Suppressor macrophage (primary cell): ENCODE measurements at places on chromosomes 12 and 14.
A peak's percentile ranks its signal among the peaks of the same experiment; 100 is the strongest.

- DNase-seq, result no peak
Observed at GRCh38 chr14:80624581-80624980, 317.0 kb downstream of the CEP128 start.

DNA sequence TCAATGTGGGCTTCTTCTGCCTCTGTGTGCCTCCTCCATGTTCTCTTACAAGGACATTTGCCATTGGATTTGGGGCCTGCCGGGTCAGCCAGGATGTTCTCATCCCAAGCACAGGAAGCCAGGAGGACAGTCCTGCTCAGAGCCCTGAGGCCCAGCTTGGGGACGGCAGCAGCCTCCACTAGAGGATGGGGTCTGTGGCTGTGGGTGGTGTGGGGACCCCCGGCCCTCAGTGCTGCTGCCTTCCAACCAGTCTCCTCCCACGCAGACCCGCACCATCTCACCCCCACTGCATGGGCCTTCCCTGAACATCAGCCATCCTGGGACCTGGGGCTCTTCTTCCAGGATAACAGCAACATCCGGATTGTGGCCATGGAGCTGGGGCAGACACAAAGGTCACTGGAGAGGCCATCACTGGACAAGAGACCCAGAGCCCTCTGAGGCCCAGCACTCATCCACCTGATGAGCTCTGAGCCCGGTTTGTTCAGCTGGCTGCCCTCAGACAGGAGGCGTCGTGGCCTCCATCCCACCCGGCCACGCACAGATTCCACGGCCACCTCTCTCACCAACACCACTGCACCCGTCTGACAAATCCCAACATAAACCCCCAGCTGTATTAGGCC lies 56.5 kb upstream of the C14orf180 start:
- DNase-seq, result no peak

DNA sequence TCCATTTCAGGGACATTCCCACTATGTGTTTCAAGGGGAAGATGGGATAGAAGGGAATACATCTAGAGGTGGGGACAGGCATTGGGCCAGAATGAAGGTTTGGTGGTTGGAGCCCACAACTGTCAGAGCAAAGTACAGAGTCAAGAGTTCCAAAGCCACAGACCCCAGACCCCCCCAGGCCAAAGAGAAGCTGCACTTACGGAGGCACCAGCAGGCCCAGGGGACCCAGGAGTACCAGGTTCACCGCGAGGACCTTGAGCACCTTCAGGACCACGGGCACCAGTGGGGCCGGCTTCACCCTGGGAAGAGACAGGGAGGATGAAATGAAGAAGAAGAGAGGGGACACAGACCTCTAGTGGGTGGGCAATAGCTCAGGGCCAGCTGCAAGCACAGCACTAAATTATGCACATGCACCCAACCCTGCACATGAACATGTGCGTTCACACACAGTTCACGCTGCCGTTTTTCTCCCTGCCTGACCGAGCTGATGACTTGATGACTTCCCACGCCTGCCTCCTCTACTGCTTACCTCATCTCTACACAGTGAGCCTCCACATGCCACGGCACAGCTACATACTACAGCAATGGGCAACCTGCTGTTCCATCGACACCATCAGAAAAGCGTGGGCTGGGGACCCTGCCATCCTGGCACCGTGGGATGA lies 16.7 kb downstream of the COL2A1 start:
- DNase-seq, result no peak

GRCh38 chr12:125674554-125675338 lies 609.5 kb downstream of the AACS start:
- no peak for DNase-seq

GRCh38 chr14:57749267-57749666 lies 116.6 kb downstream of the SLC35F4 start:
- DNase-seq, result no peak

- no peak for DNase-seq
Observed at GRCh38 chr12:68641138-68641537, 30.4 kb downstream of the RAP1B start.

- peak; percentile 82 for DNase-seq
Observed at GRCh38 chr14:49768301-49769121, 558 bp downstream of the KLHDC2 start.

DNA sequence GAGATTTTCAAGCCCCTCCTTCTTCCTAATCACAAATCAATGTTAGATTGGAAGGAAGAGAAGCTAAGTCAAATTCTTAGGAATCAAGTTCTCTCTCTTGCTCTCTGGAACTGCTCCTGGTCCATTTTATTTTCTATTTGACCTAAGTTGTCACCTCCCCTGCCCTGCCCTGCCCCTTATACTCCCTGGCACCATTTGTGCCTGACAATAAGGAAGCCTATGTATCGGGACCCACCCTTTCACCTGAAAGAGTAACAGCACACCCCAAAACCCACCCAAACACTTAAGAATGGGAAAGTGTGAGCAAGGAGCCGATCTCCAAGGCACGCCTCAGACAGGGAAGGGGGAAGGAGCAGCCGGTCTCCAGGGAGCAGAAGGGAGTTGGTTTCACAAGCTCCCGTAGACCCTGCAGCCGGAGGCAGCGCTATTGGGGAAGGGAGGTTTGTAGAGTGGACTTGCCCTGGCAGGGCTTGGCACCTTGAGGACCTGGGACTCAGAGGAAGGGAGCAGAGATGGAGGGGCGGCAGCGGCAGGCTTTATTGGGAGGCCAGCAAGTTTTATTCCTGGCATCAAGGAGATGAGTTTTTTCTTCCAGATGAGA lies 1.6 kb downstream of the LRRC74A start:
- DNase-seq, result no peak

- DNase-seq, result no peak
Observed at GRCh38 chr12:98519257-98519907, 4.0 kb downstream of the TMPO start.

- DNase-seq, result no peak
Observed at GRCh38 chr12:118959348-118959747, 22.0 kb upstream of the SRRM4 start.

- DNase-seq, result no peak
Observed at GRCh38 chr14:62017651-62018230, 255.5 kb downstream of the SNAPC1 start.

DNA sequence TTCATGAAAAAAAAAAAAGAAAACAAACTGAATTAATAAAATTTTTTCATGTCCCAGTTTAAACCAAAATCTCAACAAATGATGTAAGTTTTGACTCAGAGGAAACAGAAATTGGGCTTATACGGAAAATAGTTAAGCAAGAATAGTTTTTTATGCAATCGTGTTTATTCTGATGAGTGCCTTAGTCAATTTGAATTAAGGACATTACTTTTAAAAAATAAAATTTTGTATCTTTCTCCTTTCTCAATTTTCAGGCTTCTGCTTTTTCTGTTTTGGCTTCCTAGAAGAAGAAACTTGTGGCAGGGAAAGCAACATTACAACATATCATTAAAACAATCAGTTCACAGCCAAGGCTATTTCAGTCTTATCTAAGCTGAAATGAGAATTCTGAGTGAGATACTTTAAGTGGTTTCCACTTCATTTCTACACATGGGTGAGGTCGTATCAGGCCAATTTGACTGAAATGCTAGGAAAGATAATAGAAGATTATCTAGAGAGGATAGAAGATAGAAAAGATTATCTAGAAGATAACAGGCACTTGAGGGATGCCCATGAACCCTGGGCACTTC lies 52.4 kb downstream of the BCL2L14 start:
- no peak for DNase-seq

DNA sequence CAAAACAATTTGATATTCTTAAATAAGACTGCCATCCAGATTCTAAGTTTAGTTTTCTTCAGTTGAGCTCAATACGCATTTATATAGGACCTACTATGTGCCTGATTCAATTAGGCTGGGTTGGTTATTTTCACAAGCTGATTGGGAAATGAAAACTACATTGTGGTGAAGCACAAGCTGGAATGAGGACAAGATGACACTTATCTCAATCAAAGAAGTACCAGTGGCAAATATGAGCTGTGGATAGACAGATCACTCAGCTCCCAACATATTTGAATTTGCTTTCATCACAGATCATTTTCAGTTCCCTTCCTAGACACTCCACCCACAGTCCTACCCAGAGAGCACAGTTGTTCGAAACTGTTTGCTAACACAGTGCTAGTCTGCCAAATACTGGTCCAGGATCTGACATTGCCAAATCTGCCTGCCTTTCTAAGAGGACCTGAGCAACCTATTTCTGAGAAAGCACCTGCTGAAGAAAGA lies 74.7 kb downstream of the LLPH start:
- DNase-seq, result peak; percentile 61

DNA sequence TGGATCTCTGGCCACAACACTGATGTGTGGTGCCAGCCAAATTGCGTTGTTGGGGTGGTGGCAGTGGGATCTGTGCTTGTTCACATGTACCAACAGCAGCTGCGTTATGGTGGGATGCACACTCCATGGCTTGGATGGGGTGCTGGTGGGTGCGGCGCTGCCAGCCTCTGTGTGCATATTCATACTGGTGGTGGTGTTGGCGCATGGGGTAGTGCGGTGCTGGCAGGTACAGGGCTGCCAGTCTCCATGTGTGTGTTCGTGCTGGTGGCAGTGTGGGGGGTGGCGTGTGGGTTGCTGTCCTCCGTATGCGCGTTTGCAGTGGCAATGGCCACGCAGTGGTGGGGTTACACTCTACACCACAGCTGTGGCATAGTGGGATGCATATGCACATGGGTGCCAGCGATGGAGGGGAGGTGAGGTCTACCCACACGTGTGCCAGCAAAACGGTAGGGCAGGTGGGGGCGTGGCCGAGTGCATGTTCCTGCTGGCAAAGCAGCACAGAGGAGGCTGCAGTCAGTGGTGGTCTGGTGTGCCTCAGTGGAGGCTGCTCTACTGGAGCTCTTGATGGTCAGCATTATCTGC lies 26.5 kb downstream of the RAD51B start:
- DNase-seq, result no peak

GRCh38 chr14:65277580-65278270 lies 134.8 kb upstream of the FUT8 start:
- no peak for DNase-seq

- peak; percentile 31 for DNase-seq
Observed at GRCh38 chr12:54229624-54230212, 40.9 kb upstream of the SMUG1 start.

DNA sequence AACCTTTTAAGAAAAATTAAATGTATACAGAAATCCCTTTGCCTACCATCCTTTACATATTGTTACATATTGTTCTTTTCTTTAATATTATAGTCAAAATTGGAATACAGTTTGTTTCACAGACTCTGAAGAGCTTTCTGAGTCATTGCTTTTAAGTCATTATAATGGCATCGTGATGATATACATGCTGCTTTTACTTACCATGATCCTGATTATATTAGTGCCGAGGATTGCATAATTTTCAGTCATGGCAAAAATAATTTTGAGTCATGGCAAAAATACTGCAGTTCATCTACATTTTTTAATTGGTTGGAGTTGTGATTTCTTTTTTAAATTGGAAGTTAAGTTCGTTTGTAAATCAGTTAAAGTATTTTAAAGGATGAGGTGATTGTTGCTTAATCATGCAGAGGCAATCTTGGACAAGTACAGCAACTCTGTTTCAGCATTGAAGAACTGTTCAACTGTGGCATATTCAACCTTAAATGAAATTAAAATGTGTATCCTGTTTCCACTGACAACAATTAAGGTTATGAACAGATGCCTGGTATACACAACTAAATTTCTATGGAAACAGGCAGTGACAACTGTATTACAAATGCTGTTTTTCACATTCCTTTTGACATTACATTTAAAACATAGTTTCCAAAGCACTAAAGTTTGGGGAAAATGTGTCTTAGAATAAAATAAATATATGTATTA lies 142.3 kb downstream of the PCNX1 start:
- DNase-seq, result no peak

GRCh38 chr14:63995285-63995684 lies 142.5 kb downstream of the SYNE2 start:
- DNase-seq, result no peak

DNA sequence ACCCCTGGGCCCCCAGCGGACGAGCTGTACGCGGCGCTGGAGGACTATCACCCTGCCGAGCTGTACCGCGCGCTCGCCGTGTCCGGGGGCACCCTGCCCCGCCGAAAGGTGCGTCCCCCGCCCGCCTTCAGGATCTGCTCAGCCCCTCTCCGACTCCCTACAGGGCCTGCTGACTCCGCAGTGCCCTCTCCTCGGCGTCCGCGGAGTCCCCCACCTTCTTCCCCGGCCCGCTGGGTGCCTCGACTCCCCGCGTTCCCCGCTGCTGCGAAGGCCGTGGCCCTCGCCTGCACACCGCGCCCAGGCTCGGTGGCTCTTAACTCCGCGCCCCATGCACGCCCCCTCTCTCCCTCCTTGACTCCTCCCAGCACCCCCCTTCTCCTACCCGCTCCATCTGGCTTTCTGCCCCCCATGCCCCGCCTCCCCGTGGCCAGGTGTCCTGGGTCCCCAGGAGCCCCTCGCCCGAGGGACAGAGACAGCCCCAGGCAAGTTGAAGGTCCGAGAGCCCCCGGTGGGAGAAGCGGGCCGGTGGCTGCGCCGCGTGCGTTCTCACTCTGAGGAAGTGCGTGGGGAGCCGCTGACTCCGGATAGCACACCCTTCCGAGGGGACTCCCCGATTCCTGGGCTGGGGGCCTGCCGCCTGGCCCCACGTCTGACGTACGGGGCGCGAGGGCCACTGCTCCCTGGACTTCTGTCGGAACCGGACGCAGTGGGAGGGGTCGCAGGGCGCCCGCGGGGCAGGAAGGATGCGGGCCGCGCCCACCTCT lies 594 bp downstream of the TAMALIN start:
- DNase-seq, result peak; percentile 82

GRCh38 chr12:131755305-131756113 lies 44.6 kb downstream of the SFSWAP start:
- peak; percentile 33 for DNase-seq

DNA sequence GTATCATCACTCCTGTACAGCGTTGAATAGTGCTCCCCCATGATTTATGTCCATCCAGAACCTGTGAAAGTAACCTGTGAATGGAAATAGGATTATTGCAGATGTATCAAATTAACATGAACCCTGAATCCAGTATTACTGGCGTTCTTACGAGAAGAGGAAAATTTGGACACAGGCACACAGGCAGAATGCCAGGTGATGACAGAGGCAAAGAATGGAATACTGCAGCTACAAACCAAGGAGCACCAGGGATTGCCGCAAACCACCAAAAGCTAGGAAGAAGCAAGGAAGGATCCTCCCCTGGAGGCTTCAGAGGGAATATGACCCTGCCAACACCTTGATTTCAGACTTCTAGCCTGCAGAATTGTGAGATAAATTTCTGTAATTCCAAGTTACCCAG lies 113.5 kb upstream of the EGLN3 start:
- no peak for DNase-seq
